Cerebellar nuclear complex (tissue), 1 donor: ENCODE measurements at places on chromosomes 7 and 10.

GRCh38 chr7:110253093-110253492, 837.8 kb upstream of the LRRN3 start:
- DNase-seq, result no peak

DNA sequence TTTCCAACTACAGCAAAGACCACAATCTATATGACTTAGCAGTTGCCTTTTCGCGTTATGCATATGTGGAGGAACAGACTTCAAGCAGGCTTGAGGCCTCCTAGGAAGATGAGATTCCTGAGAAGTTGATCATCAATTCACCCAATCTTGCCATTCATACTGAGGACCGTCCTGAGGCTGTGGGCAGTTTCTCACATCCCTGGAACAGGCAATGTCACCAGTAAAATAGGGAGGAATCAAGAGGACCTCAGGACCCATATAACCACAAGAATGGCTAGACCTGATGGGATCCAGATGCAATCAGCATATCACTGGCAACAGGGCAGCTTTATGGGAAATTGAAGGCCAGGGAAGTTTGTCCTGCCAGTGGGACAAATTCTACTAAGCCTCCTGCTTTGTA, 17.3 kb downstream of the KDM7A start:
- no peak for DNase-seq

GRCh38 chr7:104921596-104921995, 92.4 kb upstream of the KMT2E start:
- no peak for DNase-seq

- no peak for DNase-seq
Observed at GRCh38 chr10:13839430-13839990, 252.7 kb downstream of the PRPF18 start.

GRCh38 chr10:109239371-109239770, 683.9 kb downstream of the XPNPEP1 start:
- no peak for DNase-seq

GRCh38 chr7:26912933-26913536, 48.6 kb upstream of the SKAP2 start:
- no peak for DNase-seq

- DNase-seq, result no peak
Observed at GRCh38 chr10:98295401-98295811, 27.4 kb upstream of the LOXL4 start.

GRCh38 chr7:3648276-3648675, 347.2 kb downstream of the SDK1 start:
- DNase-seq, result no peak

GRCh38 chr7:137386966-137387365, 43.4 kb upstream of the PTN start:
- DNase-seq, result no peak

DNA sequence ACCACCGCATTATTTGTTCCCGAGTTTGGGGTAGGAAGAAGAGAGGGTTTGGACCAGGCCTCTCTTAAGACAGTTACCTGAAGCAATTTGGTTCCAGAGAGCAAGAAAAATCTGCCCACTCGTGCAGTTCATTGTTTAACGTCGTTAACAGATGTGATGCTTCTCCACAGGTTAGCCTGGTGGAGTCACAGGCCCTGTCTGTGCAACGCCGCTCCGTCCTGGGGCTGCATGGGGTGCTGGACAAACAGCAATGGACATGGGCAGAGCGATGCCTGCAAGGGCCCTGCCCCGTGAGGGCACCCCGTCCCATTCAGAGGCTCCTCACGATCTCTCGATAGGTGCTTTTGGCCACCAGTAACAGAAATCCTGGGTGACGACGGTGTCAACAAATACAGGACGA, 9.7 kb downstream of the FOXL3 start:
- no peak for DNase-seq

GRCh38 chr10:101779544-101780186, 3.6 kb downstream of the NPM3 start:
- DNase-seq, result no peak

DNA sequence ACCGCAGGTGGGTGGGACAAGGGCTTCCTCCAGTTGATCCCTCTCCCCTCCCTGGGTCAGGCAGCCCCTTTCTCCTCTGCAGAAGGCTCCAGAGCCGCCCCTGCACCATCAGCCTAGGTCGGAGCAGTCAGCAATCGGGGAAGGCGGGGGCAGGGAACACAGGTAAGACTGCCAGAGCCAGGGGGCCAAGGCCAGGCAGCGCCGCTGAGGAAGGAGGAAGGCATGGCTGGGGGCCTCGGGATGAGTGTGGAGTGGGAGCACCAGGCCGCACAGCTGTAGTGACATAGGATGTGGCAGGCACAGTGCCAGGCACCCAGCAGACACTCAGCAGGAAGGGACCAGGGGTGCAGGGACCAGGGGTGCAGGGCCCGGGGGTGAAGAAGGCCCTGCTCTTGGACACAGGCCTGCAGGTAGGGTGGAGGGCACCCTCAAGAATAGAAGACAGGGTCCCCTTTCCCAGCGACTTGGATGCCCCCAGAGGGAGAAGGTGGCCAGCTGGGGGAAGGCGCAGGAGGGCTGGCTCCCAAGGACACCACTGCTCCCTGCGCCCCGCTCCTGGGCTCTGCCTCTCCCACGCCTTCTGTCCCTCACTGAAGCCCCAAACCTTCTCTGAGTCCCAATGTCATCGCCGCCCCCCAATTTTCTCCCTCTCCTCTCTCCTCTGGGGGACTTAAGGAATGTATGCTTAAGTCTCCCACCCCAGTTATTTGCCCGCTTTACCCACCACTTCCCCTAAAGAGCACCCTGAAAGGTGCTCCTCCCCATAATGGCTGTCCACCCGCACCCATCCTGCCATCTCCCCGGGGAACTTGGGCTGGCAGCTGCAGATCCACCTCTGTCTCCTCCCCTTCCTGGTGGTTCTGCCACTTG, 38.5 kb downstream of the CAMK2B start:
- DNase-seq, result no peak

GRCh38 chr10:2978111-2978510, 89.2 kb upstream of the PFKP start:
- DNase-seq, result no peak
